Stimulated activated CD8-positive, alpha-beta memory T cell treated with anti-CD3 and anti-CD28 coated beads, Interleukin-2, amount 100 ng/mL, for 1 hour (primary cell): ENCODE measurements at places on chromosomes 1 and 21.

DNA sequence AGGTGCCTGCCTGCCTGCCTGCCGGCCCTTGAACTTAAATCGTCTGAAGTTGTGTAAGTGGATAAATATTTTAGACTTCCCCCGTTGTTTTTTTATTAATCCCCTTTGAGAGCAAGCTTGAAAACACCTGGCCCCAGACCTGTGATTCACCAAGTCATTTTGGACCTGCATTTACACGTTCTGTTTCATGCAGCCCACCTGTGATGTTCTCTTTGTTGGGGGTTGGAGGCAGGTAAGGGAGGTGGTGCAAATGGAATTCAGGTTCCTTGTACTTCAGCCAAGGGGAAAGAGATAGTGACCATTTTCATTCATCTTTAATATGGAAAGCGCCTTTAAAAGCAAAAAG lies 1.2 kb downstream of the SLC37A1 start:
- DNase-seq: no peak

DNA sequence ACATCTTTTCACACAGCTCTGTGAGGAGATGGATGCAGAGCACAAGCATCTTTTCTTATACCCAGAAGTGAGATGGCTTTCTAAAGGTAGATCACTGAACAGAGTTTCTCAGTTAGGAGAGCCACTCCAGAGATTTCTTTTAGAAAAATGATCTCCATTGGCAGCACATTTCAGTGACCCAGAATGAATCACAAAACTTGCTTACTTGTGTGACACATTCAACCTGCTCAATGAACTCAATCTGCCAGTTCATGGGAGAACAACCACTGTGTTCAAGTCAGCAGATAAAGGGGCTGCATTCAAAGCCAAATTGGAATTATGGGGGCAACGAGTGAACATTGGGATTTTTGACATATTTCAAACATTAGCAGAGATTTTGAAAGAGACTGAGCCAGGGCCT lies 78.3 kb downstream of the UCHL5 start:
- no peak for DNase-seq

DNA sequence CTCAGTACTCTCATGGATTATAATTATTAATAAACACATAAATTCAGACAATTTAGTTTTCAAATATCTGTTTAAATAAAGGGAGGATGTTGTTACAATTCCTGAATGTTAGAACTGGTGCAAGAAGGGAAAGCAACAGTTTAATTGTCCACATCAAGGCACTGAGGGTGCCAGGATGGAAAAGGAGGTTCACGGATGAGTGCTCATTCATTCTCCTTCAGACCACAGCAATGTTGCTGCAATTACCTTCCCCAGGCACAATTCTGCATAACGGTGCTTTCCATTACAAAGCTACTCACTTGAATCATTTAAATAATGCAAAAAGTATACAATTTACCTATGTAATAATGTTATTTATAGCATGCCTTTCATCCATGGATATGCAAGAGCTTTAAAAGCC lies 52.3 kb upstream of the COG2 start:
- DNase-seq: no peak

GRCh38 chr1:8874230-8875201 lies 4.0 kb downstream of the ENO1 start:
- no peak for DNase-seq

DNA sequence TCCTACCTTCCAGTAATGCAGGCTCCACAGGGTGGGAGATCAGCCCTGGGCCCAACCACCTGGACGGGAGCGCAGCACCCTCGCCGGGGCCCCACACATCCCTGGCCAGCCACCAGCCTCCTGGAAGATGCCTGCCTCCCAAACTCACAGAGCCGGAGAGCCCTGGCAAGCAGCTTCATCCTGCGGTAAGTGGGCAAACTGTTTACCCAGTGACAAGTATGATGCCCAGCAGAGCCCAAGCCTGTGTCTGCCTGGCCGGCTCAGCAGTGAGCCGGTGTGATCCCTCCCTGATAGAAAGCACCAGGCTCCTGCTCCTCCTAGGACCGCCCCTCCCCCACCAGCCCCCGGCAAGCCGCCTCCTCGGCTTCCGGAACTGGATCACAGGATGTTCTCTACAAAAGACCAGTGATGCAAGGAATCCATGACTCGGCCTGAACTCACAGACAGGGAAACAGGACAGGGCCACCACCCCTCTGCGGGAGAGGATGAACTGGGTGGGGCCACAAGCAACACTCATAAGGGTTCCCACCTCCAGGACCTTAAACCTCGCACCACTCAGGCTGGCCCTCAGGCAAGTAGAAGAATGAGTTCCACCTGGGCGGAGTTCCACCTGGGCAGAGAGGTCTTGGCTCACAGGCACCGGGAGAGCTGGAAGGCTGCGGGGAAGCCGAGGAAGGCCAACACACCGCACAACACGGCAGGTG lies 7.9 kb downstream of the ACOT7 start:
- DNase-seq: no peak

- DNase-seq: no peak
These were observed 56.8 kb upstream of the GNG12 start for GRCh38 chr1:67889953-67890567.

DNA sequence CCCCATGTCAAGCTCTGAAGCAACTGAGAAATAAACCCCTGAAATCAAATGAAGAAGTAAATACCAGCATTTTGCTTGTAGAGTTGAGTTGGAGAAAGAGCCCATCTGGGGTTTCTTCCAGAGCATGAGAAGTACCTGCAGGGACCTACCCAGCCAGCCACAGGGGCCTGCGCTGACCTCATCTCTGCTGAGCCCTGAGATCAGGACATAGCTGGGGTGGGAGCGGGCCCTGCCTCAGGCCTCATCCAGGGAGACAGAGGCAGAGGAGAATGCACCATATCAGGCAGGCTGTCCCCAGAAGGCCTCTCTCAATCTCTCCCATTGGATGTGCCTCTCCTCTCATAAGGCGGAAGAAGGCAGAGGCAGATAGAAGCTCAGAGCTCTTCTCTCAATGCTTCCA lies 27.6 kb downstream of the RUNX1 start:
- DNase-seq: no peak

GRCh38 chr1:221072214-221072613 lies 193.0 kb downstream of the HLX start:
- no peak for DNase-seq

DNA sequence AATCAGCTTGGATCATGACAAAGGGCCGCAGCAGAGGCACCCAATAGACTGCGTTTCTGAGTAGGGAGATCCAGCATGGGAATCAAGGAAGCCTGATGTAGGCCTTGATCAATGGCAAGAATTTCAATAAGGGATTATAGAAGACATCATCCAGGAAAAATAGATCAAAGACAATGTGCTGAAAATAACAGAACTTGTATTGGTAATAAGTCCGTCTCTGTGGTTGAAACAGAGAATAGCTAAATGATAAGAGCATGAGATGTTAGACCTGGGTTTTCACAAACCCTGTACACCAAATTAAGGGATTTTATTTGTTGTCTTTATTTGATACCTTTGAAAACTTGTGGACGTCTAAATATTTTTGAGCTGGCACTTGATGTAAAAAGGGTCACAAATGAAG lies 228.0 kb upstream of the SGIP1 start:
- no peak for DNase-seq

GRCh38 chr1:34887593-34887992 lies 28.0 kb upstream of the SMIM12 start:
- no peak for DNase-seq

DNA sequence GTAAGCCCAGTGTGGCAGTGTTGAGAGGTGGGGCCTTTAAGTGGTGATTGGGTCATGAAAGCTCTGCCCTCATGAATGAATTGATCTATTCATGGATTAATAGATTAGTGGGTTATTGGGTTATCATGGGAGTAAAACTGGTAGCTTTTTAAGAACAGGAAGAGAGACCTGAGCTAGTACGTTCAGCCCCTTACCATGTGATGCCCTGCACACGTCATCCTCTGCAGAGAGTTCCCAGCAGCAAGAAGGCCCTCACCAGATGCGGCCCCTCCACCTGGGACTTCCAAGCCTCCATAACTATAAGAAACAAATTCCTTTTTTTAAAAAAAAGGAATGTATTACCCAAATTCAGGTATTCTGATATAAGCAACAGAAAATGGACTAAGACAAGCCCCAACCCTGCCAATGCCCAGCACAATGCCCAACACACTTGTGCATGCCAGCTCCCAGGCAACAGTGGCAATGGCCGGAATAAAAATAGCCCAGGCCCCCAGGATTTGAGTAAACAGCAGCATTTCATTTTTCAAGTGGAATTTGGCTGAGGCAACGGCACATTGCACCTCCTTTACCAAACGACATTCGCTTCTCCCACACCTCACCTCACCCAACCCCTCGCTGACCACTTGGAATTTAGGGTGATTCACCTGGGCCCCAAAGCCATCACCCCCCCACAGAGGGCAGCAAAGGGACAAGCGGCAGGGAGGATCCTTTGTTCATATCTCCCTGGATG lies 215.9 kb downstream of the TOMM20 start:
- DNase-seq: no peak

DNA sequence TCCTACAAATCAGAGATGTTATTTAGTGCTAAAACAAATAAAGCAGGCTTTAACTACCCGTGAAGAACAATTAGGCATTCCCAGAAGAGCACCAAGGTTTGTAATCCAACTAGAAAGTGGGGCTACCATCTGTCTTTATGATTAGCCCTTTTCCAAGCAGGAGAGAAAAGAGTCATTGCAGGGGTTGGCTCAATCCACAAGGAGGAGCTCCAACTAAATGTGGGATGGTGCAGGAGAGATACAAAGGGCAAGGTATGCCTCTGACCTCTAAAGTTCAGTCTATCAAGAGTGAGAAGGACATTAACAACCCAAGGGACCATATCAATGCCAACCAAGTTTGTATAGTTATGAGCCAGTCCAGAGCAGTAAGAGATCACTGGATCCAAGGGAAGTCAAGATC lies 382.7 kb upstream of the DUSP10 start:
- DNase-seq: no peak

DNA sequence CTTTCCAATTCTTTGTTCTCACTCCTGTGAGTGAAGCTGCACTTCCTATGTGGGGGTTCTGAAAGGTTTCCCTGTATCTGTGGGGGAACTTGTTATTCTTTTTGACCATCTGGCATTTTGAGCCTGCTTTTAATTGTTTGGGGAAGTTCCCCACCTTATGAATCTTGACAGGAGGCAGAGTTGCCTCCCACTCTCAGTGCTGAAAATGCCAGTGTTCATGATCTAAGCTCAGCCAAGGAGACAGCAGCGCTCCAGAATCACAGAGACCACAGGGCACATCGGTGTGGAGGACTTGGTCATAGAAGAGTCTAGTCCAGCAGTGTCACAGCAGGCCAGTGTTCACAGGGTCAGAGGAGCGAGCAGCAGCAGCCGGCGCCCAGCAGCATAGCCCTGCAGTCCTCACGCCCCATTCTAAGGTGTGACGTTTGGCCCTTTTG lies 63.8 kb upstream of the PRDX6 start:
- no peak for DNase-seq

GRCh38 chr1:200753650-200754198 lies 15.0 kb downstream of the CAMSAP2 start:
- DNase-seq: no peak

GRCh38 chr1:30759718-30760281 lies 2.2 kb upstream of the LAPTM5 start:
- peak; percentile 30 for DNase-seq

DNA sequence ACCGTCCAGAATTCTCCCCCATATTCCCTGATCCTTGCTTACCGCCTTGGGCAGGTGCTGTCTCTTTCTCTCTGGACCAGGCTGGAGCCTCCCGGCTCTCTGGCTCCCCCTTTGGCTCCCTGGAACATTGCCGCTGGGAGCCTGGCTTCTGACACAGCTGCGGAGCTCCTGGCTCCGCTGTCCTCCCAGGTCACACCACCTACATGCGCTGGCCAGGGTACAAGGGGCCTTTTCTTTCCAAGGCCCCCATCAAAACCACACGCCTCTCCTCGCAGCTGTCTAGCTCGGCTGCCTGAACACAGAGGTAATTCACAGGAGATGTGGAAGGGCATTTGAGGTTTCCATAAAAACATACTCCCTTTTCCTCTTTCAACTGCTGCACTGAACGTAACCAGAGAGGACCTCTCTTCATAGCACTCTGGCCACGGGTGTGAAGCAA lies 7.5 kb upstream of the ZNF648 start:
- DNase-seq: no peak

- no peak for DNase-seq
These were observed 3.4 kb downstream of the FOXO6 start for GRCh38 chr1:41364442-41365319.

GRCh38 chr1:219629296-219629880 lies 16.5 kb upstream of the ZC3H11B start:
- DNase-seq: no peak

GRCh38 chr1:147077936-147078605 lies 94.2 kb downstream of the PRKAB2 start:
- no peak for DNase-seq

DNA sequence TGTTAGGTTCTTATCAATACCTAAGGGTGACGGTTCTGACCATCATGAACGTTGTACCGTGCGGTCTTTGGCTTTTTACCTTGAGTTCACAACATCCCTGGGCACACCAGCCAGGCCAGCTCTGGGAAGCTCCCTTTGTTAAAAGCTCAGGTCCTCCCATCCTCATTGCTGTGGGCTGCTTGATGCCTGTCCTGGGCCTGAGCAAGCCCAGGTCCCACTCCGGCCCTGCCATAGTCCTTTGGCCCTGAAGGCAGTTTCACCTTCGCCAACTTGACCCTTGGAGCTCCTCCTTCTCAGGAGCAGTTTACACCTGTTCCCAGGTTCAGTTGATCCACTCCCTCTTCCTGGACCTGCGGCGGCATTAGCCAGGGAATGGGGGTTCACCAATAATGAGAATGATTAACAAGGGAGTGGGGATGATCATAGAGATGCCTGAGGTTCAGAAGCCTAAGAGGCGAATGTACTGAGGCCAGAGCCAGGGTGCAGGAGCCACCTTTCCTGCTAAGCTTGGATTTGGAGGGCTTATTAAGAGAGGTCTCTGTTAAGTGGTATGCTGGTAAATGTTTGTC lies 40.2 kb downstream of the DHCR24 start:
- DNase-seq: no peak

DNA sequence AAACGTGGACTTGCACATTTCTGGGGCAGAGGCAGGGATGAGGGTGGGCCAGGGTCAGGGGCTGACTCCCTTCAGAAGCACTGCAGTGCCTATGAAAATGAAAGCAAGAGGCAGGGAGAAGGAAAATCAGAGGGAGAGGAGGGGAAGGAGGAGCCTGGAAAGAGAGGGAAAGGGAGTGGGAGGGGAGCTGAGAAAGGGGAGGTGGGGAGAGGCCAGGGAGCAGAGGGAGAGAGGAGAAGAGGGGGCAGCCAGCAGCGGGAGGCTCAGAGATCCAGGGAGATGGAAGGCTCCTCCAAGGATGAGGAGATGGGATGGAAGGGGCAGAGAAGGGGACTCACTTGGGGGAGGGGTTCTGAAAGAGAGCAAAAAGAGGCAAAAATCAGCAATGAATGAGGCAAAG lies 96.3 kb upstream of the KLHDC7A start:
- DNase-seq: no peak

GRCh38 chr1:169426174-169426705 lies 1.0 kb downstream of the CCDC181 start:
- no peak for DNase-seq

GRCh38 chr1:90074137-90074536 lies 79.2 kb downstream of the ZNF326 start:
- DNase-seq: no peak

GRCh38 chr1:51924455-51924854 lies 45.9 kb upstream of the NRDC start:
- no peak for DNase-seq

GRCh38 chr21:45223236-45224185 lies 64.2 kb downstream of the POFUT2 start:
- no peak for DNase-seq
